NCI-H1930 (cell line): ENCODE measurements at places on chromosomes 11 and 22.
A peak's percentile ranks its signal among the peaks of the same experiment; 100 is the strongest.

DNA sequence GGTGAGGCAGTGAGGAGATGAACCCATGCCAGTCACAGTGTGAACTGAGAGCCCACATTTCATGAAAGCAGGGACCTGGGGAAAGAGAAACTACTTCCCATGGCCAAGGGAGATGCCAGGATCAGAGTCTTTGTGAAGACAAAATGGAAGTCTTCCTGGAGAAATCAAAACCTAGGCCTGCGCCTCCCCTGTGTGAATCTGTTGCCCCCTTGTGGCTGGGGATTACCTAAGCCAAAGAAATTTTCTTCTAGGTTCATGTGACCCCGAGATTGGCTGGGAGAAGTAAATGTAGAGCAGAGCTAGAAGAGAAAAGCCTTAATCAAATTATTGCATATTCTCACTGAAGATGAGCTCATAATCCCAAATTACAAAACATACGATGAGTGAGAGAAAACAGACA lies 1075.3 kb downstream of the TBC1D22A start:
- no peak for DNase-seq

- DNase-seq: no peak
These were observed 1.2 kb upstream of the MARK2 start for GRCh38 chr11:63837739-63838138.

DNA sequence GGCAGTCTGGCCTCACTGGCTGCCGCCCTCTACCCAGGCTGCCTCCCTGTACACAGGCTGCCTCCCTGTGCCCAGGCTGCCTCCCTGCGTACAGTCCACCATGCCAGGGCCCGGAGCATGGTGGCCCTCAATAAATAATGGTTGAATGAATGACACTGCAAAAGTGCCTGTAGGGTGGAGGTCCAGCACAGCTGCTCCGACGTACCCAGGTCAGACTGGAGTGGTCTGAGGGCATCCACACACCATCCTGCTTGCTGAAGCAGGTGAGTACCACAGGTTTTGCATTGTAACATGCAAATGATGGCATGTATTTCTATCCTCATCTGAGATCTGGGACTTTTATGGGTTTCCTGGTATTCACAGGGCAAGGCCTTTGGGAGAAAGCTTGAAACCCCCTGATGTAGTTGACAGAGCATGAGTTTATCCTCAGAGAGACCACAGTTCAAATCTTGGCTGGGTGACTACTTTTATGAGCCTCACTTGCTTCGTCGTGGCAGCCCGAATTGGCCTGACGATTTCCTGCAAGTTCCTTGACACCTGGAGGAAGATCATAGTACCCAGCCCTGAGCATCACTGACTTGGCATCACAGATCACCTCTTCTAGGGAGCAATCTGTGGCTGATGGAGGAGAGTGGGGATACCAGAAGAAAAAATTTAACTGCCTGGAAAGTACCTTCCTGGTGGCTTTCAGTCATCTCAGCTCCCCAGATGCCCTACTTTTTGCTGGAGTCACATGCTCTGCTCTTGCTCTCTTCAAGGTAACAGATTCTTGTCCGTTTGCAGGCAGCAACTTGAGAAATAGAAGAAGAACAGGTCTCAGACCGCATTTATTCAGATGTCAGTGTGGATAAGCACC lies 16.0 kb upstream of the CYB5R3 start:
- no peak for DNase-seq

GRCh38 chr11:127042445-127042844 lies 41.9 kb upstream of the KIRREL3 start:
- DNase-seq: no peak

DNA sequence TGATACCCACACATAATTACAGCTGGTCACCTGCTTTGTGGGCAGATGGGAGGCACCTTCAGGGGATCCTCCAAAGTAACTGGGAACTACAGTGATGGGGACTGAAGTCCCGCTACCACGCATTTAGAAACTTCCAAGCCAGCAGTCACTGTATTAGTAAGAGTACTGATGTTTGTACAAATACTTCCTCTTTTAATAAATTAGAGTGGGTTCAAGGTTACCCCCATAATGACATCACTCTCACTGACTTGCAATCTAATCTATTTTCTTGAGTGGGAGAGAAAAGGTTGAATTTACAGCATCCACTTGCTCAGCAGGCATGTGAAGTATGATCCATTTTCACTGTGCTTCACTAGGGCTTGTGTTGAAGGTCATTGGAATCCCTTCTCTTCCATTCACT lies 72.1 kb upstream of the TIMP3 start:
- no peak for DNase-seq

DNA sequence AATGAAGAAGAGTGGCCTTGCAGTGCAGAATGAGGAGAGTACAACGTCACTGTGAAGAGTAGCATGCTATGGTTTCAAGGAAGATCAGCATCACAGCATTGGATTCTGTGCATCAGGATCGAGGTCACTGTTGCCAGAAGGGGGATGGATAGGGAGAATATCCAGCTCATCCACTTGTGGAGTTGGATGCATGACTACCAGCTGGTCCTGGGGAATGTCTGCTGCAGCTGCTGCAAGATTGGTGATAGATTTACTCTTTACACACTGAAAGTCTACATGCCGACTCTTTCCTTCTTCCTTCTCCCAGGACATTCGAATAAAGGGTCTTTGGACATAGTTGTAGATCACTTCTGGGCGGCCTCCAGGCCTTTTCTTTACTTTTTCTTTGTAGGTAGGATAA lies 74.3 kb downstream of the BTBD10 start:
- DNase-seq: no peak

DNA sequence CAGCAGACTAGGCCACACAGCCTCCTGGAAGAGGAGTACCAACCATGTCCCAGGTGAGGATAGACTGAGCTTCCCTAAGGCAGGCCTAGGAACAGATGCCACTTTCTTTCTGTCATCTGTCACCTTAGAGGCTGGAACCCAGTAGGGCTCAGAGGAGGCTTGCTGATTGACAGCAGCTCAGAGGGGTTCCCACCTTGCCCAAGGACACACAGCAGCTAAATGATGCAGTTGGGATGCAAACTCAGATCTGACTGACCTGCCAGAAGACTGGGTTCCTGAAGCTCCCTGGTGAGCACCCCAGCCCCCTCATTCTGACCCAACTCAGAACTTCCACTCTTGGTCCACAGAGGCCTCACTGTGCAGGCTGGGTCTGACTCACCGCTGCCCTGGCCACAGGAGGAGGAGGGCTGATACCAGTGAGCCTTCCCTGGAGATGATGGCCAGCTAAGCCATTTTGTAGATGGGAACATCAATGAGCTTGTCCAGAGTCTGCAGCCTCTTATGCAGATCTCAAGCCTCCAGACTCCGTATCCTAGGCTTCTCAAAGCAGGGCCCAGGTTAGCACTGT lies 14.0 kb downstream of the CAPN5 start:
- DNase-seq: no peak

DNA sequence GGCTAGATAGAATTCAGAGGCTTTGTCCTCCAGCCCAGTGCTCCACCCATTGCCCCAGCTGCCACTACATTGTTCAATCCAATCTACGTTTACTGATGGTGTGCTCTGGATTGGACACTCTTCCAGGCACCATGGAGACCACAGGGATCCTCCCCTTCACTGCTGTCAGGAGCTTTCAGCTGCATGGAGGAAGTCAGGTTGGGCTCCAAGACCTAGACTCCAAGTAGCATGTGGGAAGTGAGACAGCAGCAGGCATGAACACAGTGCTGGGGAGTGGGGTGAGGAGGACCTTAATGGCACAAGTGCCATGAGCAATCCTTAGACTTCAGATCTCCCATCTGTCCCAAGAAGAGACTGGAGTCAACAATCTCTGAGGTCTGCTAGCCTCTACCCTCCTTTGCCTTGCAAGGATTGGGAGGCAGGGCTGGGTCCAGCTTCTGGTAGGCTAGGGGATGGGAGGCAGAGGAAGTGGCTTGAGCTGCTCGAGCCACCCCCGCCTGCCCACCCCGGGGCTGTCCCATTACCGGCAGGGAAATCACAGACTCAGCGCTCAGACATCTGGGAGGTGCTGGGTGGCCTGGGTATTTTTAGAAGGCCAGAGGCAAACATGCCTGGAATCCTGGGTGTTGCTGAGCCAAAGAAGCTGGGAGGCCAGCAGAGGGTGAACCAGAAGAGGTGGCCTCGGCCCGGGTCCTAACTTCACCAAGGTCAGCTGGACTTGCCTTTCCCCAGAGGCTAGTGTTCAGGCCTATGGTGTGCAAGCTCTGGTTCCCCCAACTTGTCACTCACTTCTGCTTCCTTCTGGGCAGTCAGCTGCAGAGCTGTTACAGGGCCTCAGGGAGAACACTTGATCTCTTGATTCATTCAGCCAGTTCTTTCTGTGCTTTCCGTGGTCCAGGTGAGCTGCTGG lies 15.2 kb upstream of the FCHSD2 start:
- DNase-seq: no peak

DNA sequence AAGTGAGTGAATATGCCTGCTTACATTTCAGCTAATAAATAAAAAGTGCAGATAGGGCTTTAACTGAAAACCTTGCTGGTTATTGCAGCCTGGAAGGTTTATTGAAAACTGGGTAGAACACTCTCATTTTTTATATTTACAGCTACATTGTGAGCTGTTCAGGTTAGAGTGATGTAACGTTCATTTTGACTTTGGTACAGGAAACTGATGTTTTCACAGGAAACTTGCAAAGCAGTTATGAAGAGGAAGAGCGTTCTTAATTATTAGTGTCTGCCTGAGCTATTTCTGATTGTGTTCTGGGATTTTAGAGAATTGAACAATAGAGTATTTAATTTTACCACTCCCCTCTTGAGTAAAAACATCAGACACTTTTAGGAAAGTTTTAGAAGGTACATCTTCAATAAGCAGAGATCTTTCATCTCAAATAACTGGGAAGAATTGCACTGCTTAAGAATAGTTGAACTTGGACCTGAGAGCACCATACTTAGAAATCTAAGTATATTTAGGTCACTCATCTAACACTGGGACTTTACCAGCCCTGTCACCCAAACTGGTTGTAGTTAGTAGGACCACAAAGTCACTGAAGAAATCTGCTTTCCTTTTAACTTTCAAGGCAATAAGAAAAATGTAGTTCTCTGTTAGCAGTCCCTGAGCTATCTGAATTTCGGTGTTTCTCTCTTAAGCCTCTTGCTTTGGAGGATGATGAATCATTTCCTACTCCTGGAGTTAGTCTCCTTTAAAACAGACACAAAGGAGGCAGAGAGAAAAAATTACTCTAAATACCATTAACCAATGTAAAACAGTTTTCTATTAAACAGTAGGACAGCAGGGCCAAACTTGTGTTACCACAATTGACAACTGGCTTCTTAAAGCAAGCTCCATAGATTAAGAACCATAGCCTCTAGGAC lies 128.6 kb upstream of the DDI1 start:
- DNase-seq: no peak

- DNase-seq: peak; percentile 26
These were observed 129.1 kb downstream of the DCDC1 start for GRCh38 chr11:31240340-31240904.

GRCh38 chr11:128872594-128872993 lies 5.5 kb upstream of the KCNJ1 start:
- no peak for DNase-seq

DNA sequence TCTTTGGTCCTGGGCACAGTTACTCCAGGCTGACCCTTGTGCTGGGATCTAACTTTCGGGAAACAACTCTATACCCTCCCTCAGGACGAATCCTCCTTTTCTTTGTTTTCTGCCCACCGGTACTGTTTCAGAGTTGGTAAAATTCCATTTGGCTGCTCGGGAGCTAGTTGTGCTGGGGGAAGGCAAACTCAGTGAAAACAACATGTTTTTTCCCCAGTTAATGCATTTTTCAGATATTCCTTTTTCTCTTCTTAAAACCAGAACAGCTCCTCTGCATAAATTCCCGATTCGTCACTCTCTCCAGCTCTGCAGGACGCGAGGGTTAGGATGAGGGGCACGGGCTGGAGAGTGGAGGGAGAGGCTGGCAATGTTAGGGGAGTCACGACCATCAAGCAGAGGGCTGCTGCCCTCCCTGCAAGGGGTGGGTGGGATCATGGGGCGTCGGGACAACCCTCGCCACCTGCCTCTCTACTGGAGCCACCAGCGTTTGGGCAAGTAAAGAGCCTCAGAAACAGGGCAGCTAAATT lies 31.3 kb downstream of the LRRC10B start:
- DNase-seq: no peak

DNA sequence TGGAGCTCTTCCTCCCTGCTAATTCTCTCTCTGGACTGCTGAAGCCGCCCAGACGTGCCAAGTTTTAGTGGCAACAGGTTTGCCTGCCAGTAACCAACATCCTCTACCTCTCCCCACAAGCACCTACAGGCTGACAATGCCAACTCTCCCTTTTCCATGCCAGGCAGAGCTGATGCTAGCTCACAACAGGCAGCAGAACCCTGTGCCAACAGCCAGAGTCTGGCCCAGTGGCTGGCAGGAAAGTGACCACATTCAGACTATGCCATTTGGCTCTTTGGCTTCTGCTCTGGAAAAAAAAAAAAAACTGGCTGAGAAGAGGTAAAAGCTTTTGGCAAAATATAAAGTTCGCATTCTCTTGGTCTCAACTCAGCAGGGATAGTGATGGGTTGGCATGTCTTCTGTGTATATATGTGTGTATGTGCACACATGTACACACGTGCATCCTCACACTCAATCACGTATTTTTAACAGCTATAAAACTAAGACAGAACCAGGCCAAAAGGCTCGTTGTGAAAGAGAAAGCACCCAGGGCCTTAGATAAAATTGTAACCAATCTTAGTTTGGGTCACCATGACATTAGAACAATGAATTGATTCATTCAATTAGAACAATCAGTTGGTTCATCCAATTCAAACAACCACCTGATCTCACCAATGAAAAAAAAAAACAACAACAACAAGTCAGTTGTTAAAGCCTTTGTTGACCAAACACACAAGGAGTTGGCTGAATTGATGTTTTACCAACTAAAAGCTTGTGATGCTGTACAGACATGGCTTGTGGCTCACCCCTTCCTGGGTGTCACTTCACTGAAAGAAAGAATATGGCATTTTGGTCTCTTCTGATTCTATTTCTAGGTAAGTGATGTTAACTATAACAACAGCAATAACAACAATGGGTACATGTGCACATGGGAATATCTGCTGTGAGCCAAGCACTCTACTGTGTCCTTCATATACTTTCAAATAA lies 48.6 kb downstream of the TRIM29 start:
- DNase-seq: no peak

DNA sequence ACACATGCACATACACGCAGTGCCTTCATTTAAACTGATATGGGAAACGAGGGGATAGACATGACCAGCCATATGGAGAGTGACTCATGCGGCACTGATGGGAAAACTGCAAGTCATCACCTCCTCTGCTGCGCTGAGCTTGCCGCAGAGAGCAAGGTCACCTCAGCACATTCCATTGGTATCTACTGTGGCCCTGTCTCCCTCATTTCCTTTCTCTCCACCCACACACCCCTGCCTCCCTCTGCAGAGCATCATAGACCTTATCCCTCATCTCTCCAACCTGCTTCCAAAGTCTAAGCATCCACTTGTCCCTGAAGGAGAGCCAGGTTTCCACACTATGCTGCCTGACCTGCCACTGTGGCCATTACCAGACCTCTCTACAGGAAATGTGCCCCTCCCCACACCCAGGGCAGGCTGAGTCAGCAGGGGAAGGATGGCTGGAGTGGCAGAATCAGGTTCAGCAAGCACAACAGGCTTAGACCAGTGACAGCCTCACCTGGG lies 116.9 kb upstream of the SNX19 start:
- no peak for DNase-seq

- peak; percentile 83 for DNase-seq
These were observed 464 bp upstream of the ANKRD13D start for GRCh38 chr11:67288452-67289225.

- DNase-seq: no peak
These were observed 1306.0 kb downstream of the TBC1D22A start for GRCh38 chr22:48068323-48068885.
